ENCODE measurements at places on chromosomes 16 and 17.

GRCh38 chr16:84368308-84368996 is at the start of gene ATP2C2:
Gene ATP2C2 (plus strand): TSS chr16:84368538. CDS start chr16:84368616, 78 bp downstream.
- no peak for DNase-seq

- DNase-seq: no peak
Observed at GRCh38 chr17:27109346-27109745, 184.6 kb upstream of the WSB1 start.

DNA sequence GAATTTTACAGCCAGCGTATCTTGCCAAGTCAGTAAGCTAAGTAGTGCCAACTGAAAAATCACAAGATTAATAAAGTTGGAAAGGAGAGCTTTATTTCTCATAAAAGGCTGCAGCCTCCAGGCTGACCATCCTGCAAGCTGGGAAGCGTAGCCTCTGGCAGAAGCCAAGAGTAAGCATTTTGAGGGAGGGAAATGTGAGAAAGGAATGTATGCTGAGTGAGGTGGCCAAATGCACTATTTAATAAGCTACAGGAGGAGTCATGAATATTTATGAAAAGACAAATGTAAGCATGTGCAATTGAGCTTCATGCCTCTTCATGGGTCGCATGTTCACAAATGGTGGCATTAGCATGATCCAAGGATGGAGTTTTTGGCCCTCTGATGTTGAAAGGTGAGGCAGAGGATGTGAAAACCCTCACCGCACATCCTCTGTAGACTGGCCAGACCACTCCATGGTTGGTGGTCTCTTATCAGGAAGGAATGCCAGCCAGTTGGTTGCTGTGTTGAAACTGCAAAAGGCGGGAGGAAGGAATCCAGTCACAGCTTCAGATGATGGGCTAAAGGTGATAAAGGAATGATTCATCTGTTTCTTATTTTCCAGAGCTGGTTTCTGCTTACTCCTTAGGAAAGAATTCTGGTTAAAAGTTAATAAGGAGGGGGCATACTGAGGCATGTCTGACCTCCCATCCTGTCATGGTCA is 9.2 kb downstream of the KRT33B start:
- DNase-seq: peak; percentile 57

GRCh38 chr16:79286646-79287423 is 313.7 kb downstream of the MAF start:
- DNase-seq: no peak

DNA sequence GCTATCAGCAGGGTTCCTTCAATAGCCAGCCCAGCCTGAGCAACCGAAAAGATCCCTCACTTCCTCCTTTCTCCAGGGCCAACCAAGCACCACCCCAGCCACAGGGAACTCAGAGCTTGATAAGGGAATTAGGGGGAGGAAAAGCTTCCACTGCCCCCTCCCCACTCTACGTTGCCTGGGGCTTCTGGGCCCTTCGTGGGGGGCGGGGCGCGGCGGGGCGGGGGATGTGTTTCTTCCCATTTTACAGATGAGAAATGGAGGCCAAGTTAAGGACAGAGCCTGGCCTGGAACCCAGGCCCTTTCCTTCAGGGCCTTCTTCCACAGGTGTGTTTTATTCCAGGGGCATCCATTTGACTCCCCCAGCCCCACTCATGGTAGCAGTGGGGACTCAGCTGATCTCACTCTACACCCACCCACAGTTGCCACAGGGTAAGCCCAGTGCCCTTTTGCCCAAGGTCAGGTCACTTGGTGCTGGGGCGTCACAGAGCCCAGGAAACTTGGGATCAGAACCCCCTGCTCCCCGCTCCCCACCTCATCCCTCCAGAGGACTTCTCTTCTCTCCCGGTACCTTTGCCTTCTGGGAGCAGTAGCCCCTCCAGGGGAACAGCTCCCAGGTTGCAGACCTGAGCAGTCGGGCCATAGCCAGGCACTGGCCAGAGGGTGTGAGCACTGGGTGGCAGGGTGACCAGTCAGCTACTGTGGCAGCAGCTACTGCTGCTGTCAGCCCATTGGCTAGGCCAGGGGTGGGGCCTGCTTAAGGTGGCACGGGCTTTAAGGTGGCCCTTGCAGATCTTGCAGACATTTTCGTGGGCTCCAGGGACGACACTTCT is at the start of gene LDHD:
TSS of gene LDHD (minus strand) at position 700 of the 830 bp plus-strand sequence. CDS start at position 640, 60 bp downstream.
- peak; percentile 40 for DNase-seq

- DNase-seq: no peak
Observed at GRCh38 chr17:78154903-78155811, 9.0 kb downstream of the C17orf99 start.

GRCh38 chr17:67245694-67246402 is 852 bp upstream of the HELZ start:
- DNase-seq: no peak

DNA sequence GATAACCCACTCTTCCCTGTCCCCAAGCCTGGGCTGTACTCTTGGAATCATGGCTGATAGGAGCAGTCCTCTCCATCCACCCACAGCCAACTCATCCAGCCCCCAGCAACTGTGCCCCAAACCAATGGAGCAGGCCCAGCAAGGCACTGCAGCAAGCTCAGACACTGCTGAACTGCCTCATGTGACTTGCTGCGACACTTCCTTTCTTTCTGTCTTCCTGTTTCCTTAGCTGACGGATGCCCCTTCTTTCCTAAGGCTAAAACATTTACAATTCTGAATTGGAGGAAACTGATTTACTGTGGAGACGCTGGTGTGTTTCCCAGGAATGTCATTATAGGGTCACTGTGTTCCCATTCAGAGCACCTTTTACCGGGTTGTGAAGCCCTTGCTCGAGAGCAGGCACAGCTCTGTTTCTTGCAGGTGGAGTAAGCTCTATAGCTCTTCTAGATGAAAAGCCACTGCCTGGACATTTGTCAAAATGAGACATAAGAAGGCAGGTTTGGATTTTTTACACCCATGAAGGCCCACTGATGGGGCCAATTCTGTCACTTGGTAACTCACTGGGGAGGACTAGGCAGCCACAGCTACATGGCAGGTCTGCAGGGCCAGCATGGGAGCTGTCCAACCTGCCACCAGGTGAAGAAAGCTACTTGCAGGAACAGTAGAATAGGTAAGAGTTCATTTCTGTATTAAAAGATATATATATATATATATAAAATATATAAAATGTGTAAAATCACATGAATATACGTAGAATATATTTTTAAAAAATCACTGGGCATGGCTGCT is 27.4 kb downstream of the TMEM11 start:
- DNase-seq: no peak

- no peak for DNase-seq
Observed at GRCh38 chr17:59631276-59631675, 11.6 kb downstream of the CLTC start.

DNA sequence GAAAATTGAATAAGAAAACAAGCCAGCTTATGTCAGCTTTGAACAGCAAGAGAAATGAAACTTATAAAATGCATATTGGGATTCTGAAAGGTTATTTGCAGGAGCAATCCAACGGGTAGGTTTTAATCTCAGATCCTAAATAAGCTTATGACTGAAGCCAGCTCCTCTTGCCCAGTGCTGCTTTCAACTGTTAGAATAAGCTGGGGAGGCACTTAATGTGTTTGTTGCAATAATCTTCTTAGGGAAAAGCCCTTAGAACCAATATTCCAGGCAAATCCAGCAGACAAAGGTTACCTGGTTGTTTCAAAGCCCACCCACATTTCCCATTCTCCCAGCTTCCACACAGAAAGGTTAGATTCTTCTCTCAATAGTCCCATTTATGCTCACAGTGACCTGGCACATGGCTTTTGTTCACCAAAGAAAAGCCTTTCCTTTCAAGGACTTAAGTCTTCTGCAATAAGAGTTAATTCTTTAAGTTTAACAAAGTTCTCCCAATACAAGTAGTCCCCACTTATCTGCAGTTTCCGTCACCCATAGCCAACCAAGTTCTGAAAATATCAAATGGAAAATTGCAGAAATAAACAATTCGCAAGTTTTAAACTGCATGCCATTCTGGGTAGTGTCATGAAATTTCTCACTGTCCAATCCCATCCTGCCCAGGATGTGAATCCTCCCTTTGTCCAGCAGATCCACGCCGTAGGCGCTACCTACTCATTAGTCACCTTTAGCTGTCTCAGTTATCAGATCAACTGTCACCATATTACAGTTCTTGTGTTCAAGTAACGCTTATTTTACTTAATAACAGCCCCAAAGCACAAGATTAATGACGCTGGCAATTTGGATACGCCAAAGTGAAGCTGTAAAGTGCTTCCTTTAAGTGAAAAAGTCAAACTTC is 5.9 kb downstream of the TEX2 start:
- DNase-seq: no peak

GRCh38 chr16:73289232-73289631 is 241.3 kb upstream of the ZFHX3 start:
- no peak for DNase-seq

DNA sequence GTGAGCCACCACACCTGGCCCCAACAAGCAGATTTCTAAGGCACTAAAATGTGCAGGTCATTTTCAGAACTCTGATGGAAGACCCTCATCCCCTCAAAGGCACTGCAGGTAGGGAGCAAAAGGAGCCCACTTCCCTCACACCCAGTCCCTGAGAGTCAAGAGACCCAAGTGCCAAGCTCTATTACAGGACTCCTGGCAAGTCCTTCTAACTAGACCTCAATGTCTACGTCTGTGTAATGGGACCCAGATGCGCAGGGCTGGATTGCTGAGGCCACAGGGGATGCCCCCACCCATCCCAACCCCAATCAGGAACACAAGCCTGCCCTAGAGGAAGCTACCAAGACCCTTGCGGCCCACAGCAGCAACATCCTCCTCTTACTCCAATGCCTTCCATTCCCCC is 2.7 kb downstream of the PLLP start:
- no peak for DNase-seq

DNA sequence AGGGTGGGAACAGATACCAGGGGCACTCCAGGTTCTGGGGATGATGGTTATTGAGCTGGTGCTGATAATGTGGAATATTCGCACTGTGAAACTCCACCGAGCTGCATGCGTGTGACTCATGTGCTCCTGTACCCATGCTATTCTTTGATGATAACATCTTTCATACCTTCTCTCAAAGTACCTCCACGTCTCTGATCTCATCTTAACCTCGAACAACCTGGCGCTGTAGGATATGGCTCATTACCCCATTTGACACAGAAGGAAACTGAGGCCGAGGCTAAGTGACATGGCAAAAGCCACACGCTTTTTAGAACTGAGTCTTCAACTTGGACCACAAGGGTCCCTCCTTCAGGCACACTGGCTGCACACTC is 30.2 kb upstream of the MRPS23 start:
- no peak for DNase-seq

DNA sequence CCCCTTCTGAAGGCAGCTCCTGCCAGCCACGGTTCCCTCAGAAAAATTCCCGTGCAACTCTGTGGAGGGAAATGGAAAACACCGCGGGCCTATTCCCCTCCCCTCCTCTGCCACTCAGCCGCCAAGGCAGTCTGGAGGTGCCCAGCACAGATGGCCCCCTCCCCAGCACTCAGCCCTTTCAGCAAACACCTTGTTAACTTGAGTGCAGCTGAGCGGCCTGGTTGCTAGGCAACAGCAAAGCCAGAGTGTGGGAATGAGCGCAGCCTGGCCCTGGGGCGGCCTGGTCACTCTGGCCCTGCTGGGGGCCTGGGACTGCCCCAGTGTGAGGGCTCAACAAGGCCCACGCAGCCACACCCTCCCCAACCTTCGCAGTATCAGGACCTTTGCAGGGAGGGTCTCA is 32.8 kb downstream of the CACNA1G start:
- no peak for DNase-seq

GRCh38 chr16:78742501-78743283 is 643.2 kb downstream of the WWOX start:
- DNase-seq: no peak

GRCh38 chr16:88063211-88063773 is 112.1 kb downstream of the BANP start:
- DNase-seq: peak; percentile 91
